ENCODE measurements at places on chromosomes 1 and 21.

- DNase-seq, result no peak
Observed at GRCh38 chr1:224189561-224189960, 6.5 kb downstream of the DEGS1 start.

GRCh38 chr1:236851871-236852270 lies 56.8 kb downstream of the MTR start:
- DNase-seq, result no peak

- no peak for DNase-seq
Observed at GRCh38 chr1:212582808-212583615, 25.5 kb upstream of the ATF3 start.

GRCh38 chr1:41619511-41620364 lies 135.3 kb upstream of the EDN2 start:
- DNase-seq, result no peak

- DNase-seq, result no peak
Observed at GRCh38 chr1:240999826-241000225, 357.2 kb downstream of the RGS7 start.

DNA sequence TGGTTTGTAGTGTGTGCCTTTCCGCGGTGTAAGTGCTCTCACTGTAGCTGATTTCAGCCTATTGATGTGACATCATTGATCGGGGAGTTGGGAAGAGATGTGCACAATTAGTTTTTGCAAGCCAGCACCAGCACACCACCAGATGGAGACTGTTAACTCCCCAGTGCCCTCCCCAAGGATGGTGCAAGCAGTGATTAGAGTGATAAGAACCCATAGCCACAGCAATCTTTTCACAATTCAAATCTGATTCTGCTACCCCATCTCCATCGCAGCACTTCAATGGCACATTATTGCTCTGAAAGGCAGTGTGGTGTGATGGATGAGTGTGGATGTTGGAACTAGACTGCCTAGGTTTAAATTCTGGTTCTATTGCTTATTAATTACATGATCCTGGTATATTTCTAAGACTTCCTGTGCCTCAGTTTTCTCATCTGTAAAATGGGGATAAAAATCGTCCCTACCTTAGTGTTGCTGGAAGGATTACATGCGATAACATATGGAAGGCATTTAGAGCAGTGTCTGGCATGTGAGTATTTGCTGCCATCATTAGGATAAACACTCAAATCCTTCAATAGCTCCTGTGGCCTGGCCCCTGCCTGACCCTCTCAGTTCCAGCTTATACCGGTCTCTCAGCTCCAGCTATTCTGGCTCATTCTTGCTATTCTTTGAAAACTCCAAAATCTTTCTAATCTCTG lies 6.7 kb downstream of the CSF3R start:
- DNase-seq, result no peak

- no peak for DNase-seq
Observed at GRCh38 chr1:98110674-98111073, 189.8 kb upstream of the DPYD start.

- DNase-seq, result no peak
Observed at GRCh38 chr1:197598935-197599334, 176.3 kb downstream of the DENND1B start.

DNA sequence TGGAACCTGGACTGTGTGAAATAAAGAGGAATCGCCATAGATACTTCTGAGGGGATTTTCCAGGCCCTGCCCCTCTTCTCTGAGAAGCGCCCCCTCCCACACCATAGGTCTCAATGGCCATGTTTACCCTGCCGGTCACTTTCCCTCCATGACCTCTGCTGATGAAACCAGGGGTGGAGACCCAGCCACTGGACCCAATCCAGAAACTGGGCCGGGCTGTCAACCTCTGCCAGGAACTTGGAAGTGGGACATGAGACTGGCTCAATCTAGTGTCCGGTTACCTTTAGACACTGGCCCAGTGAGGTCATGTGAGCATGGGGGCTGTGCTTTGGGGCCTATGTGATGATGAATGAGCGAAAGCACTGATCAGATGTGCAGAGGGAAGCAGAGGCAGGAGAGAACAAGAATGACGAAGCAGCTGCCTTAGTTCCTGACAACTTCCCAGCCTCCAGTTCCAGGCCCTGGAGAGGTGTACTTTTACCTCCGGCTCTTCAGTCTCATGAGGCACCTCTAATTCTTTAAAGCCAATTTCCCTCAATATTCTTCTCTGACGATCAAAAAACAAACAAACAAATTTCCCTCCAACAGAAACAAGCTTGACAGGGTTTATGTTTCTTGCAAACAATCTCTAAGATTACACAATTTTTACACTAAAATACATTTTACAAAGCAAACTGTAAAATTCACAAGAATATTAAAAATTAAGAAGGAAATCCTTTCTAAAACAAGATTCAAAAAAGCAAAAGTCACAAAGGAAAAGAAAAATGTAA lies 4.9 kb downstream of the ASAP3 start:
- no peak for DNase-seq

- DNase-seq, result peak; percentile 38
Observed at GRCh38 chr1:43565600-43566360, 35.1 kb downstream of the PTPRF start.

GRCh38 chr1:156420205-156421061 lies 51.4 kb downstream of the RHBG start:
- peak; percentile 49 for DNase-seq

DNA sequence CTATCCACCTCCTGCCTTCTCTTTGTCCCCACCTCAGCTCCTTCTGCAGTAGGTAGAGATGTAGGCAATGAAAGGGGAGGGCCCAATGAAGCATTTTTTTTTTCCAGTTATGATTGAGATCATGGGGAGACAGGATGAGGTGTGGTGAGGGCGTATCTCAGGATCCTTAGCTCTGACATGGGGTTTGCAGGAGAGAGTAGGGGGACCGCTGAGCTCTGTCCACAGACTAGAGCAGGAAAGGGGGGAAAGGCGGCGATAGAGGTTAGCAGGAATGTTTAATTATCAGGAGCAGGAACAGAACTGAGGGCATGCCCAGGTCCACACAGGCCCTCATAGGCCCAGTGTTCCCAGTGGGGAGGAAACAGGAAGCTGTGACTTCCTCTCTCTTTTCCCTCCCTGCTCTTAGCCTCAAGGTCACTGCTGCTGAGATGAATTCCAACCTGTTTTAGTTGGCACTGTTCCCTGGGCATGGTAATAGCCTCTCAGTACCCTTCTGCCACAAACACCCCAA lies 901 bp upstream of the RXFP4 start:
- DNase-seq, result no peak

DNA sequence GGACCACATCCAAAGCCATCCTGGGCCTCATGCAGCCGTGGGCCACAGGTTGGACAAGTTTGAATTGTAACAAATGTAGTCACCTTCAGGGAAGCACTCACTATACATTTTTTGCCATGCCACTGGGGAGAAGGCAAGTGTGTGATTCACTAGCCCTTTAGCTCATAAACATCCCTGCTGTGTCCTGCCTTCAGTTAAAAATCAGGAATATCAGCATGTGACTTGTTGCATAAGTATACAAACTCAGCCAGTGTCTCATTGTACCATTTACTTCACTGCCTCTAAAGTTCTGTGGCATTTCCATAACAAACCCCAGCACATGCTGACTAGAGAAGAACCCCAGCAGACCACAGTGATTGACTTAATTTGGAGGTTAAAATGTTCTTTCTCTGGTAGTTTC lies 142.0 kb upstream of the C1orf105 start:
- no peak for DNase-seq

GRCh38 chr1:230900984-230901383 lies 32.7 kb upstream of the C1orf198 start:
- no peak for DNase-seq

- DNase-seq, result no peak
Observed at GRCh38 chr1:192438737-192439136, 121.9 kb downstream of the RGS21 start.

DNA sequence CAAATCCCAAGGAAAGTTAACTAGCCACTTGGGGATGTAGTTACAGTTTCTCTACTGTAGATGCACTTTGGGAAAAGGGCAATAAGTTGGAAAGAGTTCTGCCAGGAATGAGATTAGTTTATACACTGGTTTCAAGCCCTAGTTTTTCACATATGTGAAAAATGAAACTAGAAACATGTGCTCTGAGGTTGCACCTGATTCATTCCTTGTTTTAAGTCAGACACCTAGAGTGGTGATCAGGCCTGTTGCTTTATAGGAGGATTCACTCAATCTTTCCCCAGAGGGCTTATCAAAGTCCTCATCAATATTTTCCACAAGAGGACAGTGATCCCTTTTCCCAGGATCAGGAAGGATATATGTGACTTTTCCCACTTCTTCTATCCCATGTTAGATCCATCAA lies 515.9 kb upstream of the PKN2 start:
- no peak for DNase-seq

DNA sequence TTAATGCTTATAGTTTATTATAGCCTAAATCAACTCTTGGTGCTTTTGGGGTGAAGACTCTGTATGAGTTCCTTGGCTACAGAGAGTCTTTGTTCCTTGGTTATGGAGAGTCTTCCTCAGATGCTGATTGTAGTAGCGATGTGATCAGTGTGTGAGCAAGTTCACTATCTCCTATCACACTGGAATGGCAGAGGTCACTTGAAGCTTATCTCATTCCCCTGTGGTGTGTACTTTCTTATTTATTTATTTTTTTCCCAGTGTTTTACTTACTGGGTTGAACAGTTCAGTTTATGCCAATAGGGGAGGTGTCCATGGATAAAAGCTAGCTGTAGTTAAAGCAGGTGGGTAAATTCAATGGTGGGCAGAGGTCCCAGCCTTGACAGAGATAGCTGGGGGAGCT lies 20.1 kb upstream of the MAB21L3 start:
- no peak for DNase-seq

DNA sequence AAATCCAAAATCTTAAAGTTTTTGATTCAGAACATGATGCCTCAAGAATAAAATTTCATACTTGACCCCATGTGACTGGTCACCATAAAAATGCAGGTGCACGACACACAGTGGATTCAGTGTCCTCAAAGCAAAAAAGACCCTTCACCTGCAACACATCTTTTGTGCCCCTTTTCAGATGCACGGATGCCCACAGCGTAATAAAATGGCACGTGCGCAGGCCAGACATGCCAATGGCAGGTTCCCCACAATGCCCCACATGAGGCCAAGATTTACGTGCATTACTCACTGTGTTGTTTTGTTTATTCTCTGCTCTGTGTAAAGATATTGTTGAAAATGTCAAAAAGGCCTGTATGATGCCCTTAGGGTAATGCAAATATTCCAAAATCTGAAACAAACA lies 9.3 kb downstream of the KCNA10 start:
- no peak for DNase-seq

DNA sequence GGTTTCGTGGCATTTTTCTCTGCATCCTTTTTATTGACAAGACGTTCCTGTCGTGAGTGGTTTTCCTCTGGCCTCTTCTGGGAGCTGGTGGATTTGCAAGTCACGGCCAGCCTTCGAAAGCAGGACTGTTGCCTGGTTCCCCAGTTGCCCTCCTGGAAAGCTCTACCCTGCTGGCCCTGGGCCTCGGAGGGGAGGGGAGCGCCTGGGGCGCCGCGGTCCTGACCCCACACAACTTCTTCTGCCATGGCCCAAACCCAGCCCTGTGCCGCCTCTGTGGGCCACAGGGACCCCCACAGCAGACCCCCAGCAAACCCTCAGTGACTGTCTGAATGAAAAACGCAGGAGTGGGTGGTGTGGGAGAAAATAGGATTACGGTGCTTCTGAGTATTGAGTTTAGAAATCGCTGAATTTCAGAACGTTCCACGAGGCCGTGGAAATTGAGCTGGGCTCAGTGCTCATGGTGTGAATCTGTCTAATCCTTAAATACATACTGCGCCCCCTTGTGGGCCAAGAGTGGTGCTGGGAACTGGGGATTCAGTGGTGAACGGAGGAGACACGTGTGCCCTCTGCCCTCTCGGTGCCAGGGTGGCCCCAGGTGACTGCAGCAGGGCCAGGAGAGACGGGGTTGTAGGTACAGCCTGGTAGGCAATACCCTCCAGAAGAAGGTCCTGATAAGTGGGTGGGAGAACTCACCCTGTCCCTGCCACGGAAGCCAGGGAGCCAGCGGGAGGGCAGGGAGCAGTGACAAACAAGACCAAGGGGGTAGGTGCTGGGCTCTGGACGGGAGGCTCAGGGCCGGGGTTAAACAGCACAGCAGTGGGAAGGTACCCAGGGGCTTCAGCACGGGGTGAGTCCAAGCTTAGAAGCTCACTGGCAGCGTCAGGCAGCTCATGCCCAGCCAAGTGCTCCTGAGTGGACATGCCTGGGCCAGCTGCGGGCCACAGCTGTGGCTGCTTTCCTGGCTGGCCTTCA lies 101.2 kb upstream of the COL6A1 start:
- DNase-seq, result peak; percentile 59

DNA sequence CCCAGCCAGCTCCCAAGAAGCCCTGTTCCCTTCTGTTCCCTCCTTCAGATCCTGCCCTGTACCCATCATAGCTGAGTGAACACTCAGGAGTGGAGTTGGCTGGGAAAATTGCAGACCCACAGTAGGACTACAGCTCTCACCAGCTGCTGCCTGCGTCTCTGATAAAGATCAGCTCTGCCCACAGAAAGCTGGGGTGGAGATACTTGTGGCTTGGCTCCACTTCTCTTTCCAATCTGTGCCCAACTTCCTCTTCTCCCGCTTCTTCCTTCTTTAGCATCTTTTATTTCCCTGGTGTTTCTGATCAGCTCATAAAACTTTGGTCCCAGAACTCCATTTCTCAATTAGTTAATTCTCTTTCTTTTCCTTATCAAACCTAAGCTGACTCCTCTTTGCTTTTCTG lies 5.5 kb upstream of the CD1A start:
- DNase-seq, result no peak

DNA sequence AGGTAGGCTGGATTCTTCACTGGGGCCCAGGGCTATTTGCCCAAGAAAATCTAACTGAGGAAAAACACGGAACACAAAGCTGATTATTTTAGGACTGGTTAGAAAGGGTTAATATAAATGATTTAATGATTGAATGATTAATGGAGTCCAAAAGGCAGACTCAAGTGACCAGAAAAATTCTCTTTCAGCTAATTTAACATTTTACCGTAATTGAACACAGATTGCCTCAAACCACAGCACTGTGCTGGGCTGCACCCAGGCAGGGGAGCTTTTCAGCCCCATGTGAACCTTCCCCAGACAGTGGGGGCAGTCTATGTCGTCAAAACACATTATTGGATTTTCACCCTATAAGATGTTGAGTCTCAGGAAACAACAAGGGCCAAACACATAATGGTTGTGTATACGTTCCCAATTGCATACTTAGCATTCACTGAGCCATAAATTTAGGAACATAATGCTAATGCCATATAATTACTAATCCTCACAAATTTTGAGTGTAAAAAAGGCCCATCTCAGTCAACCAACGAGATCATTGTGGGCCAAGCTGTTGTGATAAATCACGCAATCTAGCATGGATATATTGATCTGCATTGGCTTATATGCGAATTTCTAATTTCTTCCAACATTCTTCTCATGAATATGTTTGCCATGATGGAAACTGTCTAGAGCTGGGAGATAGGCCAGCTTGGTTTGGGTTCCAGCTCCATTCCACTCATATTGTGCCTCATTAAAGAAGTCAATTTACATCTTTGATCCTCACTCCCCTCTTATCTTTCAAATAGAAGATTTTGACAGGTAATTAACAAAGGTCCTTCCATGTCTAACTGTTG lies 27.7 kb downstream of the DSCAM start:
- DNase-seq, result no peak

GRCh38 chr1:228782662-228783417 lies 47.6 kb downstream of the RHOU start:
- DNase-seq, result no peak

GRCh38 chr1:215188302-215188950 lies 105.9 kb downstream of the KCNK2 start:
- no peak for DNase-seq

Measured in activated CD4-positive, CD25-positive, alpha-beta regulatory T cell treated with anti-CD3 and anti-CD28 coated beads, Interleukin-2, amount 50 U/mL, for 72 hours (primary cell).